BE2C (cell line): ENCODE measurements at places on chromosomes 4 and X.

DNA sequence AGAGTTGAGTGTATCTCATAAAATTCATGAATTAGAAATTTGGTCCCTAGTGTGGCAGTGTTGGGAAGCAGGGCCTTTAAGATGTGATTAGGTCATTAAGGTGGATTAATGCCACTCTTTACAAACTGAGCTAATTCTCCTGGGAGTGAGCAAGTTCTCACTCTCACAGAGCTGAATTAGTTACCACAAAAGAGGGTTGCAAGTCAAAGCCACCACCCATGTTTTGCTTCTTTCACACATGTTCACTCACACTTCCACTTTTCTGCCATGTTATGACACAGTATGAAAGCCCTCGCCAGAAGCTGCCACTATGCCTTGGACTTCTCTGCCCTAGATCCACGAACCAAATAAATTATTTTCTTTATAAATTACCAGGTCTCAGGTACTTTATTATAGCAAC lies 332.1 kb downstream of the ARAP2 start:
- DNase-seq, result no peak

DNA sequence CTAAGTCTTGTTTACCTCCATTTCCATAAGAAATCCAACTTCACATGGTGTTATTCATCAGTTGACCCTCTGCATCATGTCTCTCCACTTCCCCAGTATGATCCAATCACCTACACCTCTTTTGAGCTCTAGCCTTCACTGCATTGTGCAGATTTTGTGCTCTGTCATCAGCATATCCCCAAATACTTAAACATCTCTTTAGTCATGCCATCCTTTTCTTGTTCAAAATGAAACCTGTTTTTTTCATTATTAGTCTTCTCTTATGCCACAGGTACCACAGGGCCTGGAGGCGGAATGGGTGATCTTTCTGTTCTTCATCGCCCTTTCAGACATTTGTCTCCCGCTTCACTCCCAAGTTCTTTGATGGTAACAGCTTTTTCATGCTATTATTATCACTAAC lies 382.7 kb upstream of the GALNTL6 start:
- DNase-seq, result no peak

GRCh38 chrX:40571600-40571999 lies 9.2 kb upstream of the ATP6AP2 start:
- DNase-seq, result no peak

DNA sequence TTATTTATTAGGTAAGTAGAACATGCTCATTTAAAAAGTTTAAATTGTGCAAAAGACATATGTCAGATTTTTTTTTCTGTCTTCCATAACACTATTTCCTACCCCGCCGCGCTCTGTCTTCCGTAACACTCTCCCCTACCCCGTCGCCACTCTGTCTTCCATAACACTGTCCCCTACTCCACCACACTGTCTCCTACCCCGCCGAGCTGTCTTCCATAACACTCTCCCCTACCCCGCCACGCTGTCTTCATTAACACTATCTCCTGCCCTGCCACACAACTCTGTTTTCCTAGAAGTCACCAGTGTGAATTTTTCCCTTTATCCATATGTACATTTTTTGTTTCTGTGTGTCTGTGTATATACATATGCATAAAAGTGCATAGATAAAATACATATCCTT lies 4.4 kb downstream of the MSMO1 start:
- no peak for DNase-seq

DNA sequence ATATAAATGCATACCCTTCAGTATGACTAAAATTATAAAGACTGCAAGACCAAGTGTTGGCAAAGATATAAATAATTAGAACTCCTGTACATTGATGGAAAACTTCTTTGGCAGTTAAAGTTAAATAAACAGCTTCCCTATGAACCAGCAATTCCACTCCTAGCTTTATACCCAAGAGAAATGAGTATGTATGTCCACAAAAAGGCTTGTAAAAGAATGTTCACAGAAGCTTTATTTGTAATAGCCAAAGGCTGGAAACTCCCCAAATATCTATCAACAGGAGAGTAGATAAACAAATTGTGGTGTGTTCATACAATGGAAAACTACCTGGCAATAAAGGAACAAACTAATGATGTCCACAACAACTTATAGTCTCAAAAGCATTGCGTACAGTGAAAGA lies 184.8 kb downstream of the AMELX start:
- no peak for DNase-seq

GRCh38 chr4:125734504-125734903 lies 419.7 kb downstream of the FAT4 start:
- no peak for DNase-seq

DNA sequence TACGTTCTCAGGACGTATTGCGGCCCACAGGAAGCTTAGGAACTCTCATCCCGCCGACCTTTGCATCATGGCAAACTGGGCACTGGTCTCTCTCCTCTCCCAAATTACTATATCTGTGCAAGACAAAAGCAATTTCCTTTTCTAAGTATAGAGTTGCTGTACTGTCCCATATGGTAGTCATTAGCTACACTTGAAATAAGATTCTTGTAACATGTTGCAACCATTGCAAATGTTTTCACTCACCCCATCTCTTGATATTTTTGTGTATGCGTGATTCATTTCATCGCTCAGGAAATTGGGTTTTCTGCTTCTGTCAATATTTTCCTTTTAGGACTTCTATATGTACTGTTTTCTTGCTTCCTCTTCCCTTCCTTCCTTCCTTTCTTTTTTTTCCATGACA lies 15.7 kb downstream of the ARMCX6 start:
- no peak for DNase-seq

DNA sequence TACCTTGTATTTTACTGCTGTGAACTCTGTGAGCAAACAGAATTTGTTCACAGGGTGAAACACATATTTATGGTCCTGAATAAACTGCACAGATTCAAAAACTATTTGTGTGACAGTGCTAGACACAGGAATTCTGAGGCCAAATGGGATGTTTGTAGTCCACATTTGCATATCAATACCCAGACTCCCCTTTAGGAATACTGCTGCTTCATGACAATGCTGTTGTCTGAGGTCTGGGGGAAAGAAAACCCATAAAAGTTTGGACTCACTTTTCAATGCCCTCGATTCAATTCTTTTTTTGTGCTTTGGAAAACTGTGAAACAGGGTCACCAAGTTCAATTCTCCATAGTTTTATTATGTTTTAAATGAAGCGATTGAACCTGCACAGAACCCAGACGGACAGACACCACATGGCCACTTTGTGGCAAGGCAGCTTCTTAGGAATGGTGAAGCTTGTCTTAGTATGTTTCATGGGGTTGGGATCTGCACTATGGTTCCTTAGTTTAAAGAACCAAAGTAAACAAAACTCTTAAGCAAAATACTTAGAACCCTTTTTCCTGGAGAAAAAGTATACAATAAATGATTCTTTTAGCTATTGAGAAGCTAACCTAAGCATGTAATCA lies 92.3 kb upstream of the MAD2L1 start:
- DNase-seq, result no peak

DNA sequence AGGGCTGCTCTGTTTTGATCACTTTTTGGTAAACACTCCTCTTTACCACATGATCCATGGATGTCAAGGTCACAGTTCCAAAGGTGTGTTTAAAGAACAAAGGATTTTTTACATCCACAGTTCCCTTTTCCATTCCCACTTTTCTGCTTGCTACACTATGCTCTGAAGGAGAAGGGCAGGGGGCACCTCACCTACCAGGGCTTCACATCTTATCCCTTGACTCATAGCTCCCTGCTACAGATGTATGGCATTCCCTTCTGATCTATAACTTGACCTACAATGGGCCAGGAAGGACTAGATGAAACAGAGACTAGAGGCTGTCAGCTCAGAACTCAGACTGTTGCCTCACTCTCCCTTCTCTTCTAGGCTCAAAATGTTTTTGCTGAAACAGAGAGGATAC lies 233.1 kb upstream of the RPS6KA3 start:
- no peak for DNase-seq

DNA sequence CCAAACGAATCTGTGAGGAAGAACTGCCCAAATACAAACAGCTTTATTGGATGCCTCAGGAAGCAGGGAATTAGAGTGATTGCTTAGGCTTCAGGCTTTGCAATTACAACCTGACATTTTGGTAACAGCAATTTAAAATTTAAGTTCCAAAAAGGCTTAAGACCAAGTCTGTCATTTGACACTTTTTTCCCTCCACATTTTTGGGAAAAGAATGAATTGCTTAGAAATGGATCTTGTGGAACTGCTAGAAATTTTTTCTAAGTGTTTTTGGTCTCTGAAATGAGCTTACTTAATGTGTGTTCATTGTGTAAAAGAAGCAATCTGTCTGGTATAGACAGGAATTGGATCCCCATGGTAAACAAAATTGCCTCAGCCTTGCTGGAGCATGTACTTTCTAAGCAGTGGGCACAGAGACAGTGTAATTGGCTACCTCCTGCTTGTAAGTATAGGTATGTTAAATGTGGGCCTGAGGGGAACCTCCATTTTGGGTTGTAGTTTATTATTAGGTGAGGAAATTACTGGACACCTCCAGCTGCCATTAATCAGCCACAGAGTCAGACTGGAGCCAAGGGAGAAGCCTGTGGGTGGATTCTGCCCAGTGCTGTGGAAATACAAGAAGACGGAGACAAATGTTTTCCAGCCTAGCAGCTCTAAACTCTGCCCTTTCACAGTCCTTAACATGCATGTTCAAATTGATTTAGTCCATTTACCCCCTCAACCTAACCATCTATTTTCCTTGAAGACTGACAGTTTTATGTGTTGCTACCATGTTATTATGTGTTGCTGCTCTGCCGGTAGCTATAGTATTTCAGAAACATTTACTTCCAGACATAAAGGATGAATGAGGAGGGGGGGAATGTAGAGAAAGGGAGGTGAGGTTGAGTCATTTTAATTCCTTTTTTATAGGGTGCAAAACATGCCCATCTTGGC lies 473.0 kb downstream of the SPRY1 start:
- DNase-seq, result no peak

- DNase-seq, result no peak
These were observed 55.6 kb downstream of the NKX6-1 start for GRCh38 chr4:84443523-84443922.

DNA sequence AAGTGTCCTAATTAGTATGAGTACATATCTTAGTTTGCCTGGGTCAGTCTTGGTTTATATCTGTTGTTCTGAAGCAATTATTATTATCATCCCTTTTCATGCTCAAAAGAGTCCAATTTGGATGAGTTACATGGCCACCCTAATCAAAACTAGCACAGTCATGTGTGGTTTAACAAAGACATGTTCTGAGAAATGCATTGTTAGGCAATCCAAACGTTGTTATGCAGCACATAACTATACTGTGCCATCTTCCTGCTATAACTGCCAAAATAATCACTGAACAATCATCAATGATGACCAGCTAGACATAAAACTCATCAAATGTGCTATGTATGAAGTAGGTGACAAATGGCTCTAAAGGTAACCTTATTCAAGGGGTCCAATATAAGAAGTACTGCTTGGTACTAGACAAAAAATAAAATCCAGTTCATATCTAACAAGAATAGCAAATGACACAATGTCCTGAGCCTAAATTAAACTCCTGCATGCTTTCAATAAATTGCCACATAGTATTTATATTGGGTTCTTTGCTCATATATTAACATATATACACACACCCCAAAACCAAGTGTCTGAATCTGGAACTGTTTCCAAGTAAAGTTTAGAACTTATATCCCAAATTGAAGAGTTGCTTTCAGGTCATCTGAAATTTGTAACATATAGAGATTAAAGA lies 41.9 kb downstream of the CNOT6L start:
- no peak for DNase-seq

- DNase-seq, result no peak
These were observed 444.2 kb upstream of the PABPC4L start for GRCh38 chr4:134645778-134646177.

GRCh38 chrX:8403988-8404387 lies 60.6 kb upstream of the VCX3B start:
- no peak for DNase-seq

- no peak for DNase-seq
These were observed 393.6 kb downstream of the PDGFC start for GRCh38 chr4:156578005-156578404.

DNA sequence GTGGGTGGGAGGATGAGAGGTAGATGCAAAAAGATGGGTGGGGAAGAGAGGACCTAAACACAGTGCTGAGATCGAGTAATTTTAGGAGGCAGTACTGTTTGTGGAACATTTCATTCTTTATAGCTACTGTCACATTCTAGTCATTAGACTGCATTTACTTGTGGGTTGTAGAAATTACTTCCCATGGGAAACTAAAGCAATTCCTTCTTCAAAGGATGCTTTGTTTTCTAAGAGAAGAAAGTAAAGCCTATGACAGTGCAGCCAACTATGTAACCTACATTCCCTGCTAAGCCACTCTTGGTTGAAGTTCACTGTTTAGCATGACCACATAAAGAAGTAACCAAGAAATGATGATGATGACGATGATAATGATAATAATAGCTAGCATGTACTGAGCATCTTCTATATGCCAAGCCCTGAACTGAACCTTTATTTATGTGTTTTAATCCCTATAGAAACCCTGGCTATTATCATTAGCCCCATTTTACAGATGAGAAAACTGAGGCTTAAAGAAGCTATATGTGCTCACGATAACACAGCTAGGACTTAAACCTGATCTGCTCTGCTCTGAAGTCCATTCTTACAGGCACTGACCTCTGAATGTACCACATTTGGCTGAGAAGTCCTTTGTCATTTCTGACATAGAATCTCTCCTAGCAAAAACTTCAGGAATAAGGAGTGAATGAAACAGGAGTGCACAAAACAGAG lies 114.5 kb upstream of the KIT start:
- no peak for DNase-seq

DNA sequence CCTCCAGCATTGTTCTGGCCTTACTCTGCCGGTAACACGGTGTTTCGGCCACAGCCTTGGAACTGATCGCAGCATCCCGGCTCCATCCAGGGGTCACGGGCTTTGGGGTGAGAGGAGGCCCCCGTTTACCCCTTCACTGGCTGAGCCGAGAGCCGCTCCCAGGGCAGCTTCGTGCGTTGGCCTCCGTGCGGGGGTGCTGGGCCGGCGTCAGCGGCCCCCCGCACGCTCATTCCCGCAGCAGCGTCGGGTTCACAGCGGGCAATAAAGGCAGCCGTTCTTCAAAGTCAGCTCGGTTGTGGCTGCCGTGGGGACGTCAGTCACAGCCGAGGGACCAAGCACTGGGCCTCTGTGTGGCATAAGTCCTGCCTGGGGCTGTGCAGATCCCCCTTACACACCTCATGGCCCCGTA lies 25.3 kb upstream of the PLCXD1 start:
- no peak for DNase-seq

GRCh38 chrX:118603981-118604380 lies 108.4 kb downstream of the DOCK11 start:
- peak; percentile 52 for DNase-seq

GRCh38 chrX:49725401-49725800 lies 29.6 kb upstream of the PAGE1 start:
- no peak for DNase-seq

- DNase-seq, result no peak
These were observed 6.3 kb downstream of the RUFY3 start for GRCh38 chr4:70728091-70728490.

DNA sequence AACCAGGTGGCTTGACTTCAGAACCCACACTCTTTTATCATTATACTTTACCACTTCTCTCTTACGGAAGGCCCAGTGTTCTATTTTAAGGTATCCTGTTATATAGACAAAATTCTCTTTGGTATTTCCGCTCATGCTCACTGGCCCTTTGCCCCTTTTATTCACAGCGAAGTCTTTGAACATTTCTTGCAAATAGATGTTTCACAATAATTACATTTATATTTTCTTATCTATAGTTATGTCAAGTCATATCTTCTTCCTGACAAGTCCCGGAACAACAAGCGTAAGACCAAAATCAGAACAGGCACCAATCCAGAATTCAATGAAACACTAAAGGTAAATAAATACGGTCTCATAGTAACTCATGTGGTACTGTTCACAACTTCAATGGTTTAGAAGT lies 102.0 kb downstream of the SYTL5 start:
- no peak for DNase-seq
